ENCODE measurements at places on chromosomes 4 and X. TPM values are rescaled to one million over a fixed set of nuclear protein-coding genes. Genes with fewer than 3 reads are reported as not detected.
A peak's percentile ranks its signal among the peaks of the same experiment; 100 is the strongest.

The CCDC160 gene
- total RNA-seq = not detected

The SLC9B1 gene
- total RNA-seq = 1.2 TPM

The GAGE1 gene
- not detected for total RNA-seq

The CLTRN gene
- not detected for total RNA-seq

The CDKL2 gene
- 0.16 TPM for total RNA-seq

The BMP3 gene
- total RNA-seq = not detected

The RBMXL3 gene
- total RNA-seq = not detected

The GYPB gene
- total RNA-seq = 0.70 TPM

The CYTL1 gene
- not detected for total RNA-seq

GRCh38 chr4:82823062-82823461 is 24.5 kb upstream of the SCD5 start:
- no peak overlapping the region for H3K4me3 ChIP-seq
- H3K36me3 ChIP-seq = peaks cover 48% of the 10 kb centered on the region
- peaks cover 7% of the 10 kb centered on the region for H3K4me1 ChIP-seq
- H3K27me3 ChIP-seq = no peaks in the 10 kb centered on the region

GRCh38 chr4:106062452-106062875 is 167.2 kb downstream of the NPNT start:
- no peaks in the 10 kb centered on the region for H3K4me1 ChIP-seq
- no peak overlapping the region for H3K27ac ChIP-seq
- no peak for DNase-seq
- peaks cover 1% of the 10 kb centered on the region for H3K36me3 ChIP-seq
- no peaks in the 10 kb centered on the region for H3K27me3 ChIP-seq

- no peaks in the 10 kb centered on the region for H3K27me3 ChIP-seq
- H3K4me1 ChIP-seq = peaks cover 31% of the 10 kb centered on the region
- peak overlapping the region; percentile 78 for H3K4me3 ChIP-seq
- peak overlapping the region; percentile 87 for H3K27ac ChIP-seq
- no peak for DNase-seq
These were observed 1.0 kb downstream of the PGRMC2 start for GRCh38 chr4:128286474-128287058.

DNA sequence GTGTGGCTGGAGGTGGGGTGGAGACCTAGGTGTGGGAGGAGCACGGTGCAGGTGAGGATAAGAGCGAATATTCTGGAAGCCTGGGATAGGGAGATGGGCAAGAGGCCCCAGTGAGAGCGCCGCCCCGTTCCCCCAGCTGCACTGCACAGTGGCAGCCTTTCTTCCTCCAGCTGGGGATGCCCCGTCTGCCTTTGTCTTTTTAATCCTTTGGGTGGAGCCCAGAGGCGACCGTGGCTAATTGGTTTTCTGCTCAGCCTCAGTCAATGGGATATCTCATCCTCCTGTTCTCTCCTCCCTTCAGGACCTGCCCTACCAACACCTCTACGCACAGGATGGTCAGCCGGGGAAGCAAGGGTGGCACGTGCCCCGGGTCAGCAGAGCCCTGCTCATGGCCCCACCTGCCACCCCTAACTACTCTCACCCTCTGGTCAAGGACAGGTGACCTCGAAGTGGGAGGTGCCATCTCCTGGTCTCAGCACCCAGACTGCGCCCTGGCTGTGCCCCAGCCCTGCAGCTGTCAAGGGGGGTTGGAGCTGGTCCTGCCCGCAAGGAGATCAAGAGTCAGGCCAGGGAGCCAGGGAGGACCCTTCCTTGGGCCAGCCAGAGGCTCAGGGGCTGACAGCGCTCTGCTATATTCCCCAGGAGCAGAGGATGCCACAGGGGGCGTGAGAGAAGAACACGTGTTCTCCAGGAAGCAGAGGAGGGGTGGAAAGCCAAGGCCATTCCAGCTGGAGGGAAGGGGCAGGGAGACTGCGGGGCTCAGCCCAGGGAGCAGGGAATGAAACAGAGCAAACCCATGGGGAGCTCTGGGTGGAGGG is 64.0 kb downstream of the ADRA2C start:
- H3K36me3 ChIP-seq = no peaks in the 10 kb centered on the region
- no peaks in the 10 kb centered on the region for H3K27me3 ChIP-seq
- DNase-seq = no peak
- no peak overlapping the region for H3K4me3 ChIP-seq
- no peak overlapping the region for H3K27ac ChIP-seq

DNA sequence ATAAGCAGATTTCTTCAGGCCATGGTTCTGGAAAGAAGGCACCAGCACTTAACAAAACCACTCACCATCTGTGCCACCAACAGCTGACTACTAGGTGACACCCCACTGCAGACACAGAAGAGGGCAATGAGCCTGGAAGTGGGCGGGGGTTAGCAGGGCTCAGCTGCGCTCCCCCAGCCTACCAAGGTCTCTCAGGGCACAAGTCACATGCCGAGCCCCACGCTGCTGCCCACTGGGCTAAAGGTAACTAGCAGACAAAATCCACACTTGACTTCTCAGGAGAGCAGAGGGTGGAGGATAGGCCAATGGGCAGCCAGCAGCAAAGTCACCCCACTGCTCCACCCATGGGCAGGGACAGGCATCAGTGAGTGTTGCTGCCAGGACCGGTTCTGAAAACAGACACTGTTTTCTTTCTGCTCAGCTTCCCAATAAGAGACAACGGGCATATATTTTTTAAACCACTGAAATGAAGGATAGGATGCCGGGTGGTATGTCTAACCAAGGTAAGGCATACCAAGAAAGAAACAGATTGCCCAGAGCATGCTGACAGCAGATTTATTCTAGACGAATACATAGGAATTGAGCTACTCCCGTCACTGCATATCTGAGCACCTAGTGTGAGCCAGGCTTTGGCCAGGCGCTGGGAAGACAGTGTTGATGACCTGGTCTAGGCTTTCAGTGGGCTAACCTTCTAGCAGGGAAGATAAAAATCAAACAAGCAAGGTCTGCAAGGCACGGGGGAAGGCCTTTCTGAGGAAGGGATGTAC is 20.1 kb downstream of the ACSL1 start:
- H3K27ac ChIP-seq = no peak overlapping the region
- no peak overlapping the region for H3K4me3 ChIP-seq
- no peaks in the 10 kb centered on the region for H3K27me3 ChIP-seq

GRCh38 chrX:108473979-108474378 is 34.3 kb downstream of the COL4A5 start:
- no peak overlapping the region for H3K27ac ChIP-seq
- no peaks in the 10 kb centered on the region for H3K27me3 ChIP-seq
- DNase-seq = no peak
- no peak overlapping the region for H3K4me3 ChIP-seq

DNA sequence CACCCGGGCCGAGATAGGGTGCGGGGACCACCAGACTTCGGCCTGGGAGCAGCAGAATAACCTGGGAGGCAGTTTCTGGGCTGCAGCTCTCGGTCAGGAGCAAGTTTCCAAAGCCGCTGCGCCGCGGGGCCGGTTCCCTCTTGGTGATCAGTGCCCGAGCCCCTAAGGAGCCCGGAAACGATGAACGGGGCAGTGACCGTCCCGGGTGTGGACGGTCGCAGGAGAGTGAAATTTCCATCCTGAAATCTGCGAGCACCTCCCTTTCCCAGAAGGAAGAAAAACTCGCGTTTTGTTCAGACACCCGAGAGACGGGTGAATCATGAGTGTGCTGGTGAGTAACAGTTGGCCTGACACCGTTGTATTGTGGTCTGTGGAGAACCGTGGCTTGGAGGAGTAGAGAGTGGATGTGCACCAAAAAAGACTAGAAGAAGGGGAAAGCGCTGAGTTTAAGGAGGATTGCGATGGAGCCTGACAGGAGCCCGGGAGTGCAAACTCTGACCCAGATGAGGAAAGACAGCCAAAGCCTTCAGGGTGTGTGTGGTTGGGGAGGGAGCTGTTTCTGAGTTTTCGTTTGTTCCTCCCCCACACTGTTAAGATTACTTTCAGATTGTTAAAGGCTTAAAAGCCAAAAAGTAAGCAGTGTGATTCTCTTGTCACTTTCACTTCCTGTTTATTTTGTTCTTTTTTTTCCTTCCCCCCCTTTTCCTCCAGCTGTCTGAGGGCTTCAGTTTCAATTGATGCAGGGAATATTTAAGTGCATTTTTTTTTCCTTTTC is 828 bp downstream of the MCUB start:
- no peaks in the 10 kb centered on the region for H3K27me3 ChIP-seq
- H3K27ac ChIP-seq = peak overlapping the region; percentile 96
- DNase-seq = peak; percentile 79
- H3K4me3 ChIP-seq = peak overlapping the region; percentile 93

DNA sequence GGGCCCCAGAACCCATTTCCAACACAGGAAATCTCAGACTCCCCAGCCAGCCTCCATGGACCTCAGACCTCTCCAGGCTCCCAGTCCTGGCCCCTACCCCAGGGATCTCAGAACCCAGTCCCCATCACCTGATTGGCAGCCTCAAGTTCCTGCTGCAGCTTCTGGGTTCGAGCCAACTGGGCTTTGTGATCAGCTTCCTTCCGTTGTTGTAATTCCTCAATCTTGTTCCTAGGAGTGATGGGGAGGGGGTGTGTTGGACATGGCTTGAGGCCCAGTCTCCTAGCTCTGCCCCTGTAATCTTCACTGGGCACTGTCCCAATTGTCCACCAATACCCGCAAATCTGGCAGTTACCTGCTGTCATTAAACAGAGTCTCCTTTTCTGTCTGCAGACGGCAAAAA is 12.6 kb downstream of the GRIPAP1 start:
- peaks cover 23% of the 10 kb centered on the region for H3K36me3 ChIP-seq
- no peaks in the 10 kb centered on the region for H3K27me3 ChIP-seq
- DNase-seq = no peak

DNA sequence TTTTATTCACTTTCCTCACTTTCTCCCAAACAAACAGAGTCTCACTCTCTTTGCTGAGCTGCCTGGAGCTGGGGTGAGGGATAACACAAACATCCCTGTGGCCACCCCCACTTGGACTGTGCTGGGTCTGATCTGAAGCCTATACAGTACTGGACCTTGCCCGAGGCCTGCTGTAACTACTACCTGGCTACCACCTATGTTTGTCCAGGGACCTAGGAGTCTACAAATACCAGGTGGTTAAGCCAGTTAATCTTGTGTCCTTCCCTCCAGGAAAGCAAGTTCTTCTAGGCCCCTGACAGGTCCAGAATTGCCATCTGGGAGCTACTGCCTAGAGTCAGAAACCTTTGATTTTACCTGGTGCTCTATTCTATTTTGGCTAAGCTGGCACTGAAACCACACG is 87.3 kb downstream of the RTL3 start:
- no peak for DNase-seq
- H3K36me3 ChIP-seq = no peaks in the 10 kb centered on the region
- H3K27me3 ChIP-seq = no peaks in the 10 kb centered on the region
- H3K4me3 ChIP-seq = no peak overlapping the region

GRCh38 chr4:111712093-111712677 is 433.1 kb upstream of the FAM241A start:
- H3K4me3 ChIP-seq = no peak overlapping the region
- no peaks in the 10 kb centered on the region for H3K36me3 ChIP-seq
- no peaks in the 10 kb centered on the region for H3K4me1 ChIP-seq
- no peaks in the 10 kb centered on the region for H3K27me3 ChIP-seq

DNA sequence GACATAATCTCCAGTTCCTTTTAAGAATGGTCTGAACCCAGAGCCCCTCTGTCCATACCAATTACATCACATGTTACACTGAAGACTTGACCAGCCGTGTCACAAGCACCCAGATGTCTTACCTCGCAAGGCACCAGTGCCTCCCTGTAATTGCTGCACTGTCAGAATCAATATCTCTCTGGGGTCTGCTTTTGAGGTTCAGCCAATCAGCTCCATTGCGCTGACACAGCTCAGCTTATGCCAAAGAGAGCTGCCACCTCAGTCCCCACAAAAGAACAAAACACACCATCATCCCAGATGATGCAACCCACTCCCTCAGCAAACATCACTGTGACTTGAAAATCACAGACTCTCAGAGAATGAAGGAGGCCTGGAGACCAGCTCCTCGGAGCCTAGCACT is 82.5 kb upstream of the SORBS2 start:
- no peak overlapping the region for H3K27ac ChIP-seq
- DNase-seq = no peak
- H3K36me3 ChIP-seq = no peaks in the 10 kb centered on the region
- peaks cover 2% of the 10 kb centered on the region for H3K4me1 ChIP-seq
- H3K4me3 ChIP-seq = no peak overlapping the region

- peak overlapping the region; percentile 94 for H3K27ac ChIP-seq
- H3K4me3 ChIP-seq = peak overlapping the region; percentile 26
These were observed 23.9 kb upstream of the PRDM8 start for GRCh38 chr4:80173401-80173800.

- peak overlapping the region; percentile 72 for H3K27ac ChIP-seq
- H3K36me3 ChIP-seq = no peaks in the 10 kb centered on the region
- H3K27me3 ChIP-seq = no peaks in the 10 kb centered on the region
- DNase-seq = peak; percentile 49
- H3K4me3 ChIP-seq = no peak overlapping the region
These were observed 79.4 kb downstream of the SYNPO2 start for GRCh38 chr4:118968005-118968404.

- H3K4me1 ChIP-seq = no peaks in the 10 kb centered on the region
- no peak overlapping the region for H3K27ac ChIP-seq
- DNase-seq = no peak
- peaks cover 32% of the 10 kb centered on the region for H3K36me3 ChIP-seq
- no peaks in the 10 kb centered on the region for H3K27me3 ChIP-seq
- no peak overlapping the region for H3K4me3 ChIP-seq
These were observed 219.0 kb downstream of the ARHGAP10 start for GRCh38 chr4:147950841-147951240.

DNA sequence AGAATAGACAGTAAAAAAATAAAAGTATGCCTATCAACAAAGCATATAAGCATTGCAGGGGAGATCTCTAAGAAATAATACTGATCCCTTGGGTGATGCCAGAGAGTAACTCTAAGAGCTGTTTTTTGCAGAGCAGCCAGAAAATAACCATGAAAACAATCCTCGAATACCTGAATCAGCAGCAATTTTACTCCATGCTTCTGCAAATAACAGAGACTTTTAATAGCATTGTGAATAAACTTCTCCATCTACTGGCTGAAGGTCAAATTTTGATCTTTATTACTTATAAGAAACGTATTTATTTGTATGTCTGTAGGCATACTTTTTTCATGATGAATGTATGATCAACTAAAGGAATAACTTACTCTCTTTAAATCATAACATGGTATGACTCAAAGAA is 334.5 kb downstream of the GALNTL6 start:
- no peaks in the 10 kb centered on the region for H3K36me3 ChIP-seq
- H3K4me3 ChIP-seq = no peak overlapping the region
- H3K27ac ChIP-seq = no peak overlapping the region
- H3K27me3 ChIP-seq = no peaks in the 10 kb centered on the region
- no peak for DNase-seq

DNA sequence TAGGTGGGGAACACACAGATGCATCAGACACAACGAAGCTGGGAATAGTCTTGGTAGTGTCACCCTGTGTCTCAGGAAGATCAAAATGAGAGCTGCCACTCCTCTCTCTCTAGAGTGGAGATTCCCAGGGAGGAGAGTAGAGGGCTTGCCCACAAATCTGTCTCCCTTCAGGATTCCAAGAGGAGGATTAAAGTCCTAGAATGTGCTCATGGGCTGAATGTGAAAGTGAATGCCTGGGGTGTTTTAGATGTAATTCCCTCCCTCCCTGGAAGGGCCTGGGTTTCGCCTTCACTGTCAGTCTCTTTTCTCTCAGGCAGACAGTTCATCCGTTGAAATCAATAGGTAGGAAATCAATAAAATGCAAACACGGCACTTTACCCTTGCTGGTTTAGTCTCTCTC is 282.6 kb upstream of the PPARGC1A start:
- no peak for DNase-seq
- H3K4me3 ChIP-seq = no peak overlapping the region
- no peaks in the 10 kb centered on the region for H3K27me3 ChIP-seq
- H3K36me3 ChIP-seq = no peaks in the 10 kb centered on the region
- no peaks in the 10 kb centered on the region for H3K4me1 ChIP-seq
